ENCODE measurements at places on chromosomes 5 and 9.

DNA sequence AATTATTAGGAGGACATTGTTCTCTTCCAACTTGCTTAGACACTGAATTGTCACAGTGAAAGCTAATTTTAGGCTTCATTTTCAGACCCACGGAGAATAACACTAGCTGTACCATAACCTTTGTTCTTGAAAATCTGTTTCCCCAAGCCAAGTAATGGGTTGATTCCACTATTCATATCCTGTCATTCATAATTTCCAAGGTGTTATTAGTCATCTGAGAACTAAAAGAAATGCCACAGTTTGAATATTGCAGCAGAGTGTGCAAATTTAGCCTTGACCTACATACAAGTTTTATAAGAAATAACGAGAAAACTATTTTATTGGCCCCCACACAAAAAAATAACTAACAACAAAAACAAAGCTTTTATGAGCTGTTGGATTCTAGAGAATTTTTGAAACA lies 148.5 kb upstream of the TYRP1 start:
- no peak for DNase-seq

DNA sequence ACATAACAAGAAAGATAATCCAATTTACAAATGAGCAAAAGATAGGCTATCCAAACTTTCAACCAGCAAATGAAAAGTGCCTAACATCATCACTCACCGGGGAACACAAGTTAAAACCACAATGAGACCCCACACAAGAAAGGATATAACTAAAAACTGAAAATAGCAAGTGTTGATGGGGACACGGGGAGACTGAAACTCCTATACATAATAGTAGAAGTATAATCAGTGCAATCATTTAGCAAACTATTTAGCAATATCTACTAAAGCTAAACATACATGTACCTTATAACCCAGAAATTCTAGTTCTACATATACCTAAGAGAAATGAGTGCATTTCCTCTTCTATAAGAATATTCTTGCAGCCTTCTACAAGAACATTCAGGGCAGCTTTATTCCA lies 72.5 kb downstream of the RICTOR start:
- DNase-seq: no peak

- no peak for DNase-seq
Measured at GRCh38 chr5:80097451-80097850, 62.3 kb downstream of the THBS4 start.

DNA sequence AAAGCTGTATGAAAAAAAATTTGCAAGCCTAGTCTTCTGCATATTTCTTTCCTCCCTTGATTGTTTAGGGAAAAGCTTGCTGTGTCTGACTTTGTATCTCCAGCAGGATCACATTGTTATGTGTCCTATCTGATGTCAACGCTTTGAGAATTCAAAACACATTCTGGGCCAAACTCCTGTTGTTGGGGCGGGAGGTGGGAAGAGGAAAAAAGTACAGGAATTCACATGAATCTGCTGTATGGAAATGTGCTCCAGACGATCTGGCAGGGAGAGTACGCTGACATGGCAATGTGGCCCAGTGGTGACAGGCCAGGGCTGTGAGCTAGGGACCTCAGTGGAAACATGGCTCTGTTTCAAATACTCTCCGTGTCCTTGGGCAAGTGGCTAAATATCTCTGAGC lies 87.4 kb upstream of the GNA14 start:
- no peak for DNase-seq

DNA sequence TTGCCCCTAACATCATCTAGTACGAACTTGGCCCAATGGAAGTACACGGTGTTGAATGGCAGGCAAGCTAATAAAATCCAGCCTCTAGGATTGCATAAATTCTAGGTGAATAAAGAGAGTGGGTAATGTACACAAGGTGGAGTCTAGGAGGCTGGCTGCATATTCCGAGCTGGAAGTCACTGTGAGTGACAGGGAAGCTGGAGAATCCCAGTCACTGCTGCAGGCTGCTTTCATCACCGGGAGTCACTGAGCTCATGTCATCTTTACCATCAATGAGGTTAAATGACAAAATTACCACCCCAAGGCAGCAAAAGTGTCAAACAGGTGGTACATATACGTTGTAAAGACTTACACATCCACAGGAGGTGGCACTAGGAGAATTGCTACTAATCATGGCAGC lies 91.3 kb upstream of the HMHB1 start:
- DNase-seq: no peak

- no peak for DNase-seq
Measured at GRCh38 chr5:121748686-121749085, 103.0 kb upstream of the FTMT start.
